HCT116 (cell line): ENCODE measurements at places on chromosomes 3 and 15. TPM values are rescaled to one million over a fixed set of nuclear protein-coding genes. Genes with fewer than 3 reads are reported as not detected.

DNA sequence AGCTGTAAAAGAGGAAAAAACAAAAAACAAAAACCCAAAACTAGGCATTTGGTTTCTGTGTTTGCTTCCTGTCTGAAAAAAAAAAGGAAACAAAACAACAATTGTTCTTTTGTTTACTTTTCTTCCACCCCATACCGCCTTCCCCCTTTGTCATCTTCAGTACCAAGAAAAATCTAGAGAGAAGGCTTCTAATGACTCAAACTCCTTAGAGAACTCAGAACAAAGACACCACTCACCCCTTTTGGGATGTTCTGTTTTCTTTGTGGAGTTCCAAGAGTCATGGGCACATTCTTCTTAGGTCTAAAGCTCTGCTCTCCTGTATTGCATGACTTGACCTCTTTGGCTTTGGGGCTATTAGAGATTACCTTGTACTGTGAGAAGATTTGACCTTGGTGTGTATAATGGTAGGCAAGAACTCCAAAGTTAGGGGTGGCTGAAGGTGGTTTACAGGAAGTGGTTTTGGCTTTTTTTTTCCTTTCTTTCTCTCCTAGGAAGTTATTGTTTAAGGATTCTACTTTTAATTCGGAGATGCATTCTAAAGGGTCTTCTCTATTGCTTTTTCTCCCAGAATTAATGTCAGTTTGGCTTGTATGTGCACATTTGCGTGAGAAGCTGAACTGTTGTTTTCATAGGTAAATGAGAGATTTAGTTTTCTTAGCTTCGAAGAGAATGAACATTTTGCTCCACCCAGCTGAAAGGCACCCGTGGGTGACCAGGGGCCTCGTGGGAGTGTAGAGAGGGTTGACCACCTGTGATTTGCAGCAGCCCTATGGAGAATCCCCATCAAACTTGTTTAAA, 39.5 kb upstream of the ZBTB20 start:
- no peak overlapping the region for H3K27ac ChIP-seq
- peak; percentile 3 for DNase-seq
- no peak overlapping the region for H3K4me3 ChIP-seq

GRCh38 chr15:77671362-77672056, 38.8 kb upstream of the LINGO1 start:
- no peak overlapping the region for H3K27ac ChIP-seq
- H3K4me1 ChIP-seq = no peaks in the 10 kb centered on the region
- H3K36me3 ChIP-seq = no peaks in the 10 kb centered on the region
- no peak overlapping the region for H3K4me3 ChIP-seq

- DNase-seq = no peak
- H3K36me3 ChIP-seq = no peaks in the 10 kb centered on the region
- 0 out of 2 replicates have a peak, but pooled peaks cover 3% of the 10 kb centered on the region for H3K27me3 ChIP-seq
- H3K4me3 ChIP-seq = no peak overlapping the region
These were observed 99.8 kb downstream of the SEMA5B start for GRCh38 chr3:122927726-122928125.

UPK1B gene
- total RNA-seq = not detected

SI gene
- total RNA-seq = not detected

GOLGA8M gene
- 0.44 TPM for total RNA-seq

DUOXA1 gene
- total RNA-seq = 2.3 TPM
